Spinal cord (tissue), 10 donors: ENCODE measurements at places on chromosomes 7 and 10. TPM values are rescaled to one million over a fixed set of nuclear protein-coding genes. Genes with fewer than 3 reads are reported as not detected.

ANKRD16 gene
- 15.5 TPM for polyA plus RNA-seq

ASB15 gene
- polyA plus RNA-seq = 0.08 TPM

AKR1C1 gene
- polyA plus RNA-seq = 60.3 TPM

CRHR2 gene
- polyA plus RNA-seq = 2.6 TPM

PHYHIPL gene
- 251 TPM for polyA plus RNA-seq

FRA10AC1 gene
- polyA plus RNA-seq = 34.5 TPM

PLXNA4 gene
- 25.1 TPM for polyA plus RNA-seq

BHLHA15 gene
- polyA plus RNA-seq = 4.0 TPM

WEE2 gene
- polyA plus RNA-seq = 0.57 TPM

RBM17 gene
- 149 TPM for polyA plus RNA-seq

MCM10 gene
- 5.4 TPM for polyA plus RNA-seq

PNLIP gene
- polyA plus RNA-seq = 0.57 TPM

MBL2 gene
- polyA plus RNA-seq = not detected

SEPTIN14 gene
- polyA plus RNA-seq = 0.38 TPM

SH3PXD2A gene
- polyA plus RNA-seq = 33.2 TPM

TEX47 gene
- not detected for polyA plus RNA-seq

AOAH gene
- polyA plus RNA-seq = 5.3 TPM

SPAM1 gene
- polyA plus RNA-seq = not detected

DYNC1I1 gene
- 42.9 TPM for polyA plus RNA-seq

SKIDA1 gene
- 4.5 TPM for polyA plus RNA-seq

CYP2C19 gene
- 0.08 TPM for polyA plus RNA-seq

OR2A1 gene
- polyA plus RNA-seq = 0.13 TPM

GJC3 gene
- 1.7 TPM for polyA plus RNA-seq

SDK1 gene
- 10.5 TPM for polyA plus RNA-seq

GPRIN2 gene
- polyA plus RNA-seq = 9.9 TPM

TNKS2 gene
- polyA plus RNA-seq = 51.6 TPM

PNLIPRP1 gene
- polyA plus RNA-seq = not detected

ANKRD30A gene
- polyA plus RNA-seq = not detected

RAPGEF5 gene
- 21.2 TPM for polyA plus RNA-seq

INMT gene
- 0.35 TPM for polyA plus RNA-seq

MRLN gene
- 2.8 TPM for polyA plus RNA-seq

SPDYE9 gene
- polyA plus RNA-seq = 1.6 TPM

MYL10 gene
- polyA plus RNA-seq = not detected

ASIC3 gene
- polyA plus RNA-seq = 18.0 TPM

TMEM196 gene
- polyA plus RNA-seq = 18.8 TPM

CYP2C18 gene
- 0.17 TPM for polyA plus RNA-seq

NRP1 gene
- polyA plus RNA-seq = 61.8 TPM

OPALIN gene
- polyA plus RNA-seq = 0.83 TPM

IKZF1 gene
- 2.9 TPM for polyA plus RNA-seq

DLX6 gene
- not detected for polyA plus RNA-seq

C7orf57 gene
- polyA plus RNA-seq = 4.5 TPM

LEP gene
- not detected for polyA plus RNA-seq

MGAM2 gene
- polyA plus RNA-seq = 0.14 TPM

SPDYE11 gene
- 1.6 TPM for polyA plus RNA-seq

CPA2 gene
- 0.35 TPM for polyA plus RNA-seq

VWA2 gene
- polyA plus RNA-seq = 3.3 TPM

IGF2BP3 gene
- 18.8 TPM for polyA plus RNA-seq

BCAP29 gene
- 66.0 TPM for polyA plus RNA-seq

RAB11FIP2 gene
- 30.2 TPM for polyA plus RNA-seq

CEP41 gene
- polyA plus RNA-seq = 27.9 TPM

CCDC172 gene
- 0.21 TPM for polyA plus RNA-seq

TUBB8 gene
- polyA plus RNA-seq = 0.43 TPM

VSIR gene
- 39.0 TPM for polyA plus RNA-seq

OR6V1 gene
- polyA plus RNA-seq = not detected

RBP4 gene
- polyA plus RNA-seq = 7.3 TPM

NACAD gene
- polyA plus RNA-seq = 81.8 TPM

CAV1 gene
- polyA plus RNA-seq = 38.0 TPM
